ENCODE measurements at places on chromosomes 4 and X. TPM values are rescaled to one million over a fixed set of nuclear protein-coding genes. Genes with fewer than 3 reads are reported as not detected.

Gene SLC9B1
- 2.6 TPM for total RNA-seq

Gene CACNA1F
- 0.09 TPM for total RNA-seq

Gene SH2D1A
- 1.2 TPM for total RNA-seq

GRCh38 chrX:39752815-39753214, 344.9 kb downstream of the BCOR start:
- peak; percentile 70 for DNase-seq

DNA sequence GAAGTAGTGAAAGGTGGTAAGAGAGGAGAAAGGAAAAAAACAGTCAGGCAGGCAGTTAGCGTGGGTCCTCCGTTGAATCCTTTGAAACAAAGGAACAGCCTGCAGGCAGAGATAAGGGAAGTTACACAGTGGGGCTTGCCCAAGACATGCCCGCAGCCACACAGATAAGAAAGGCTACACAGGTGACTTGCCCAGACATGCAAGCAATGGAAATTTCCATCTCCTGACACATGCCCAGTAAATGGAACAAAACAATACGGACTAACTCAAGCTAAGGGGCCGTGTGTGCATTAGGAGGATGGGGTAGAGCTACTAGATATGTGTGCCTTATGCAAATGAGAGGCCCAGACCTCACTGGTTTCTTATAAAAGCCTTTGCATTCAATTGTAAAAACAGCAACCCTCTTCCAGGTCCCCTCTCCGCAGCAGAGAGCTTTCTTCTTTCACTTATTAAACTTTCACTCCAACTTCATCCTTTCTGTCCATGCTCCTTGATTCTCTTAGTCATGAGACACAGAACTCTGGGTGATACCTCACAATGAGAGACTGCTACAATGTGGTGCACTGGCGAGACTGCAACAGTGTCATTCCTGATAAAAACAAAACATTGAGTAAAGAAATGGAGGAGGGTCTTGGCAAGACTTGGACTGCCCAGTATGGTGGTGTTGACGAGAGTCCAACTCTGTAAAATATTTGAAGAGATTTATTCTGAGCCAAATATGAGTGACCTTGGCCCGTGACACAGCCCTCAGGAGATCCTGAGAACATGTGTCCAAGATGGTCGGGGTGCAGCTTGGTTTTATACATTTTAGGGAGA, 997.4 kb upstream of the PRKX start:
- no peak for DNase-seq

- DNase-seq: no peak
Observed at GRCh38 chrX:110132450-110133114, 129.7 kb downstream of the TMEM164 start.

DNA sequence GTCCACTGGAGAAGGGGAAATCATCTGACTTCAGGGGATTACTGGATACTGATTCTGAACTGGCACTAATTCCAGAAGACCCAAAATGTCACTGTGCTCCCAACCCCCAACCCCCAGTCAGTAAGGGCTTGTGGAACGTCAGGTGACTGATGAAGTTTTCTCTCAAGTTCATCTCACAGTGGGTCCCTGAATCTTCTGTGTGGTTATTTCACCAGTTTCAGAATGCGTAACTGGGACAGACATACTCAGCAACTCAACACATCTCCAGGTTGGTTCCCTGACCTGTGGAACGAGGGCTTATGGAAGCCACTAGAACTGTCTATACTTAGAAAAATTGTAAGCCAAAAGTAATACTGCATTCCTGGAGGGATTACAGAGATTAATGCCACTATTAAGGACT, 45.3 kb downstream of the DDX60L start:
- no peak for DNase-seq

GRCh38 chr4:105633241-105633640, 75.2 kb downstream of the INTS12 start:
- no peak for DNase-seq

DNA sequence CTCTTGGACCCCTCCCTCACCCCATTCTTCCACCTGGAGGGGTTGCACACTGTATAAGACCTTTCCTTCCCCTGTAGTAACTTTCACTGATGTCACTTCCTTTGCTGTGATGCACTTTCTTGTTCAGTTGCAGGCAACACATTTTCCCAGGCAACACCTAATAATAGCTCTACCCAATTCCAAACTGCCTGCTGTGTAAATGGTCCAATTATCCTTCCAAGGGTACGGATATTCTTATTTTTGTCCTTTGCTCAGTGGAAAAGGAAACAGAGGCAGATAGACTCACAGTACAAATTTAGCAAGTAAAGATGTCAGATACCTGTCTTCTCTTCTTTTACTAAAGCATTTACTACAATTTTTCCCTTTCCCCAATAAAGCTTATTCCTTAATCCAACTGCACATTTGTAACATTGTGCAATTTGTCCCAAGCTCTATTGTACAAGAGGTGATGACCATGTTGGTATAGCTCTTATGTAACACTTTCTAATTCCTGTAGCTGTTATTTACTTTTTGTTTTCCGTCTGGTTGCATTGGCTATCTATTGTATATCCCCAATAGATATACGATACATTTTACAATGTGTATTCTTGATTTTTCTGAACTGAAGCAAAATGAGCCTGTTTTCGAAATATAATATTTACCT, 69.1 kb upstream of the NPFFR2 start:
- no peak for DNase-seq
